ENCODE measurements at places on chromosomes 3 and 15. TPM values are rescaled to one million over a fixed set of nuclear protein-coding genes. Genes with fewer than 3 reads are reported as not detected.

- DNase-seq, result peak; percentile 83
Observed at GRCh38 chr3:9916734-9917680, at the start of gene IL17RC. IL17RC (plus strand) TSS chr3:9917098; CDS start chr3:9917316, 218 bp downstream.

- DNase-seq, result no peak
Observed at GRCh38 chr3:10678796-10679376, 137.1 kb upstream of the SLC6A11 start.

GRCh38 chr3:280681-281080 lies 84.1 kb downstream of the CHL1 start:
- DNase-seq, result no peak

GRCh38 chr3:40044487-40044886 lies 235.1 kb downstream of the MYRIP start:
- no peak for DNase-seq

GRCh38 chr3:16085410-16085809 lies 89.1 kb upstream of the GALNT15 start:
- DNase-seq, result no peak

GRCh38 chr3:31288224-31288623 lies 244.5 kb upstream of the STT3B start:
- no peak for DNase-seq

DNA sequence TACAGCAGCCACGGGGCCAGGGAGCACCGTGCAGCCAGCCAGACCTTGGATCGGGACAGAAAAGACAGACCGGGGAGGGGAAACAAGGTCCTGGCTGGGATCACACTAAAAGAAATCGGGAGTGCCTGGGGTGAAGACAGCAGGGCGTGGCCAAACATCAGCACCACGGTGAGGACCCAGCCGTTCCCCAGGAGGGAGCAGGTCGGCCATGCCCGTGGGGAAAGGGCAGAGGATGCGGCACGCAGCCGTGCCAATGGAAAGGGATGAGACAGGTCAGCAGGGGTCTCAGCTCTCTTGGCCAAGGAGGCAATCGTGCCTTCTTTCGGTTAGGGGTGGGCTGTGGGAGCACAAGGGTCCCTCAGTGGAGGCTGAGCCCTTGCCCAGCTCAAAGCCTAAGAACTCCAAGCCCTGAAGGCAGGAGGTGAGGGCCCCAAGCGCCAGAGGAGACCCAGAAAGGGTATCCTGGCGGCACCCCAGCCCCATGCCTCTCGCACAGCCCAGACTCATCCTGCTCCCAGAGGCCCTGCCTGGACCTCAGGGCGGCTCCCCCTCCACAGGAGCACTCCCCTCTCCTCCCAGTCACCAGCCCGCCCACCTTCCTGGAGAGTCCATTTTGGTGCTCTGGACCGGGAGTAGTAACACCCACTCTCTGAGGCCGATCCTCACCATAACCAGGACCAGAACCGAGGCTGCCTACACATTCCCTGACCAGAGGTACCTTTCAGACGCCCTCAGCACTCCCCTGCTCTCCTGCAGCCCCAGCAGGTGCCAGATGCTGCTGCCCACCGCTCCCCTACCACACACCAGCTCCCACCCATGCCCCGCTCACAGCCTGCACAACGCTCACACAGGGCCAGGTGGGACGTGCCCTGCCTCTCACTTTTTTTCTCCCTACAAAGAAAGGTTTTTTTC lies 23.2 kb upstream of the OCA2 start:
- no peak for DNase-seq

- DNase-seq, result no peak
Observed at GRCh38 chr15:72764656-72765055, 18.9 kb downstream of the ADPGK start.

GRCh38 chr15:75356006-75356405 lies 9.2 kb downstream of the NEIL1 start:
- no peak for DNase-seq

- no peak for DNase-seq
Observed at GRCh38 chr3:32297366-32297765, 58.9 kb downstream of the CMTM8 start.

GRCh38 chr3:53506763-53507145 lies 12.3 kb downstream of the CACNA1D start:
- no peak for DNase-seq

GRCh38 chr15:56844892-56845291 lies 73.6 kb upstream of the TCF12 start:
- no peak for DNase-seq

- DNase-seq, result peak; percentile 38
Observed at GRCh38 chr3:32421991-32422859, 30.6 kb downstream of the CMTM7 start.

- DNase-seq, result peak; percentile 21
Observed at GRCh38 chr3:146550743-146551510, 6.5 kb upstream of the PLSCR1 start.

GRCh38 chr3:66642484-66642883 lies 141.7 kb upstream of the LRIG1 start:
- DNase-seq, result no peak

DNA sequence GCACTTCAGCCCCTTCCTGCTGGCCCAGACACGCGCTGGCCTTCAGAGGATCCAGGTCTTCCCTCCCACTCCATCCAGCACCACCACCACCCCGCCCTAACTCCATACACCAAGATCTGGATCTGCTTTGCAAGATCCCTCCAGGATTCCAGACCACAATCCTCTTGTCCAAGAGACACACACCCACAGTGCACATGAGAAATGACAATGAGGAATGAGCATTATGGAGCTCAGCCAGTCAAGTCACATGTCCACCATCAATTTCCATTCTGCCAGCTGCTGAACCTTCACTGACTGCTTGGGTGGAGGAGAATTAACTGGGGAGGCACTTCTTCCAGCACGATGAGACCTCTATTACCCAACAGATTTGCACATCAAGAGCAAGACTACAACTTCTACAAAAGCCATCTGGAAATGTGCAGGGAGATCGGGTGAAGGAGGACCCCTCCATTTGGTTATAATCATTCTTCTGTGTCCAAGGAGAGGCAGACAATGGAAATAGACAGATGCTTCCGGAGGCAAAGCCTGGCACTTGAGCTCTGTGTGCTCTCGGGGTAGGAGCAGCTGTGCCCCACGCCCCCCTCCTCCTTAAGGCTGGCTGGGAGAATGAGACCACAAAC lies 12.3 kb upstream of the SPATA12 start:
- DNase-seq, result no peak

DNA sequence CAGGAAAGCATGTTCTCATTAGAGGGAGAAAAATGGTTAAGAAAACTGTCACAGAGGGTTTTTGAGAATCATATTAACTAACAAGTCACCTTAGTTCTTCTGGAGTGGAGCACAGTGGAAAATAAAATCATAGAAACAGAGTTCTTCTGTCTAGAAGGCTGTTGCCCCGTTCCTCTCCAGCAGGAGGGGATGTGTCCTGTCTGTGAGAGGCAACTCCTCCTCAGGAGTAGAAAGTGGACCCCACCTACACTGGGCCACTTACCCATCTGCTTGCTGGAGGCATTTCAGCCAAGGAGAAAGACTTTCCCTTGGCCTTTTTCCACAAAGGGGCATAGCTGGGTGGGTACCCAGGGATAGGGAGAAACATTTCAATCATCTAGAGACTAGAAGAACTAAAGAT lies 106.6 kb downstream of the SSR3 start:
- DNase-seq, result peak; percentile 36

GRCh38 chr15:84778194-84778593 lies 29.8 kb downstream of the ZNF592 start:
- DNase-seq, result no peak

GRCh38 chr3:53709860-53710674 lies 136.2 kb downstream of the CHDH start:
- peak; percentile 71 for DNase-seq

- no peak for DNase-seq
Observed at GRCh38 chr3:149596134-149596770, 61.6 kb downstream of the WWTR1 start.

DNA sequence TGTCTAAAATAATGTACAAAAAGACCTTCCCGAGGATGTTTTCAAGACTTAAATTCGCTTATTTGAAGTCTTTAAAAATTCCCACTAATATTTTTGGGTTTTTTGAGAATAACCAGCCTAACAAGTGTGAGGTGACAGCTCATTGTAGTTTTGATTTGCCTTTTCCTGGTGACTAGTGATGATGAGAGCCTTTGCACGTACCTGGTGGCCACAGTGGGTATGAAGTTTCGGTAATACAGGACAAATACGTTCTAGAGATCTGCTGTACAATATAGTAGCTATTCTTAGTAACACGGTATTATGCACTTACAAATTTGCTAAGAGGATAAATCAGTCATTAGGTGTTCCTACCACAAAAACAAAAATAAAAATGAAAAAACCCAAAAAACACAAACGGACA lies 124.9 kb downstream of the GRM7 start:
- no peak for DNase-seq

The CDC25A gene
- polyA plus RNA-seq, result 10.0 TPM

The GORASP1 gene
- 27.4 TPM for polyA plus RNA-seq

The PLA2G4D gene
- polyA plus RNA-seq, result not detected

The CPLX3 gene
- not detected for polyA plus RNA-seq

The ATP8B4 gene
- polyA plus RNA-seq, result 1.2 TPM

The RTP3 gene
- polyA plus RNA-seq, result not detected

The DPH3 gene
- polyA plus RNA-seq, result 20.3 TPM

The IL17RD gene
- polyA plus RNA-seq, result 0.89 TPM
